ENCODE measurements at places on chromosomes 12 and 14. TPM values are rescaled to one million over a fixed set of nuclear protein-coding genes. Genes with fewer than 3 reads are reported as not detected.

GRCh38 chr14:76326918-76327689 lies 48.8 kb upstream of the ESRRB start:
- no peaks in the 10 kb centered on the region for H3K27me3 ChIP-seq
- no peak overlapping the region for H3K27ac ChIP-seq
- no peak overlapping the region for H3K4me3 ChIP-seq
- DNase-seq, result no peak
- no peaks in the 10 kb centered on the region for H3K36me3 ChIP-seq

GRCh38 chr12:131226345-131227265 lies 272.9 kb downstream of the ADGRD1 start:
- H3K27ac ChIP-seq, result no peak overlapping the region
- no peaks in the 10 kb centered on the region for H3K27me3 ChIP-seq
- no peak overlapping the region for H3K4me3 ChIP-seq
- peaks cover 9% of the 10 kb centered on the region for H3K4me1 ChIP-seq
- no peaks in the 10 kb centered on the region for H3K36me3 ChIP-seq

DNA sequence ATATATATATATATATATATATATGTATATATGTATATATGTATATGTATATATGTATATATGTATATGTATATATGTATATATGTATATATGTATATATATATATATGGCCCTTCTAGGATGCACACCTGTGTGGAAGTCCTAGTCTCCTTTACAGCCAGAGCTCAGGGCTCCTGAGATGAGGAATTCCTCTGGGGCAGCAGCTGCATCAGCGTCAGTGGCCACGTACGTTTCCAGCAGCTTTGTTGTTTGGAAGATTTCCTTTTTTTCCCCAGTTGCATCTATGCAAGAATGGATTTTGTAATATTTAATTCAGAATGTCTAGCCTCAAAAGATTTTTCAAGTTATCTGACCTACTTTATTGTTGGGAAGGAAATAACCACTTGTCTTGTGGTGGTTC lies 68.6 kb downstream of the TNFAIP2 start:
- no peak overlapping the region for H3K27ac ChIP-seq
- H3K27me3 ChIP-seq, result no peaks in the 10 kb centered on the region
- H3K36me3 ChIP-seq, result no peaks in the 10 kb centered on the region

DNA sequence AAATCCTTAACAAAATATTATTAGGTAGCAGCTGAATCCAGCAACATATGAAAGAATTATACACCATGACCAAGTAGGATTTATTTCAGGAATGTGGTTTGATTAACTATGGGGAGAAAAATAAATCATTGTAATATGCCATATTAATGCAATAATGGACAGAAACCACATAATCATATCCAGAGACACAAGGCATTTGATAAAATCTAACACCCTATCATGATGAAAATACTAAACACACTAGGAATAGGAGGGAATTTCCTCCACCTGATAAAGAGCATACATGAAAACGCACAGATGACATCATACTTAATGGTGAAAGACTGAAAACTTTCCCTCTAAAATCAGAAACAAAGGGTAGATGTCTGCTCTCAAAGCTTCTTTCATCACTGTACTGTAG lies 238.9 kb downstream of the PHLDA1 start:
- no peak overlapping the region for H3K4me3 ChIP-seq
- peak overlapping the region; percentile 77 for H3K27ac ChIP-seq
- no peak for DNase-seq
- H3K4me1 ChIP-seq, result peaks cover 40% of the 10 kb centered on the region
- H3K36me3 ChIP-seq, result no peaks in the 10 kb centered on the region

DNA sequence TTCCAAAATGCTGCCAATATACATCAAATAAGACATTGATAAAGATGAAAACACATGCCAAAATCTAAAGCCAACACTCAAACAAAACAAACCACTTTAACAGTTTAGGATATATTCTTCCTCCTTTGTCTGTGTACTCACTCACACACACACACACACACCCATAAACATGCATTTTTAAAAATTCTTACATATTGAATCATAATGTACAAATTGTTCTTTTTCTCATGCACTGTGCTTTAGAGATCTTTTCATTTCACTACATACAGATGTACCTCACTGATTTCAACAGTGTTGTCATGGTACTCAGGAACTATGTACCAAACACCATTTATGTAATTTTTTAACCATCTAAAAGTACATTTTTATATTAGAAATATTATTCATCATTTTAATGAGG lies 9.5 kb upstream of the RERG start:
- H3K27me3 ChIP-seq, result peaks cover 32% of the 10 kb centered on the region
- H3K4me1 ChIP-seq, result no peaks in the 10 kb centered on the region
- H3K27ac ChIP-seq, result no peak overlapping the region

- no peaks in the 10 kb centered on the region for H3K27me3 ChIP-seq
- no peaks in the 10 kb centered on the region for H3K36me3 ChIP-seq
- no peaks in the 10 kb centered on the region for H3K4me1 ChIP-seq
- DNase-seq, result no peak
Observed at GRCh38 chr12:92108651-92109050, 37.0 kb downstream of the BTG1 start.

Gene SLCO1B3
- total RNA-seq, result 5.4 TPM

Gene CPNE8
- 14.2 TPM for total RNA-seq

DNA sequence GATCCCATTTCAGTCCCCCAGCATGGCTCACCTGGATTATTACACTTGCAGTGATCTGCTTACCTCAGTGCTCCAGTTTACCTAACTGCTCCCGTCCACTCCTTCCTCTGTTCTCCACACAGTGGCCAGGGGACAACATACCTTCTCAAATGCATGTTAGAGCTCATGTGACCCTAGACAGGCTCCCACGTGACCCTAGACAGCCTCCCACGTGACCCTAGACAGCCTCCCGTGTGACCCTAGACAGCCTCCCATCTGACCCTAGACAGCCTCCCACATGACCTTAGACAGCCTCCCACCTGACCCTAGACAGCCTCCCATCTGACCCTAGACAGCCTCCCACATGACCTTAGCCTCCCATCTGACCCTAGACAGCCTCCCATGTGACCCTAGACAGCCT lies 226.0 kb upstream of the TMEM132C start:
- H3K36me3 ChIP-seq, result no peaks in the 10 kb centered on the region
- H3K27ac ChIP-seq, result no peak overlapping the region
- H3K4me3 ChIP-seq, result no peak overlapping the region
- no peak for DNase-seq
- H3K27me3 ChIP-seq, result no peaks in the 10 kb centered on the region

- peaks cover 19% of the 10 kb centered on the region for H3K27me3 ChIP-seq
- H3K27ac ChIP-seq, result no peak overlapping the region
- peak; percentile 54 for DNase-seq
- no peaks in the 10 kb centered on the region for H3K36me3 ChIP-seq
- H3K4me1 ChIP-seq, result no peaks in the 10 kb centered on the region
Observed at GRCh38 chr14:70045844-70046535, 142.8 kb downstream of the SLC8A3 start.

Gene GUCY2C
- total RNA-seq, result not detected

DNA sequence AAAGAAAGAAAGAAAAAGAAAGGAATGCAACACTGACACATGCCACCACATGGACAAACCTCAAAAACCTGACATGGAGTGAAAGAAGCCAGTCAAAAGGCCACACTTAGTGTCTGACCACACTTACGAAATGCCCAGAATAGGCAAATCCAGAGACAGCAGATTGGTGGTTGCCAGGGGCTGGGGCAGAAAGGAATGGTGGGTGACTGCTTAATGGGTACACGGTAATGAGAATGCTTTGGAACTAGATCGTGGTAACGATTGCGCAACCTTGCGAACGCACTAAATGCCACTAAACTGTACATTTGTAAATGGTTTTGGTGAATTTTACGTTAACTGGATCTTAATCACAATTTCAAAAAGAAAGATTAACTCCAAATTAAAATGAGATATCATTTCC lies 39.5 kb downstream of the SCARB1 start:
- H3K27me3 ChIP-seq, result no peaks in the 10 kb centered on the region
- peaks cover 23% of the 10 kb centered on the region for H3K4me1 ChIP-seq
- no peaks in the 10 kb centered on the region for H3K36me3 ChIP-seq
- DNase-seq, result no peak
- H3K4me3 ChIP-seq, result no peak overlapping the region

- H3K4me3 ChIP-seq, result no peak overlapping the region
- no peaks in the 10 kb centered on the region for H3K27me3 ChIP-seq
- no peak overlapping the region for H3K27ac ChIP-seq
- no peaks in the 10 kb centered on the region for H3K36me3 ChIP-seq
Observed at GRCh38 chr12:125853670-125854069, 788.4 kb downstream of the AACS start.

- no peak for DNase-seq
- H3K27me3 ChIP-seq, result no peaks in the 10 kb centered on the region
- no peaks in the 10 kb centered on the region for H3K36me3 ChIP-seq
- no peaks in the 10 kb centered on the region for H3K4me1 ChIP-seq
- H3K27ac ChIP-seq, result no peak overlapping the region
Observed at GRCh38 chr14:57820581-57820980, 45.3 kb downstream of the SLC35F4 start.
